Coronary artery (tissue), 2 donors: ENCODE measurements at places on chromosomes 5 and 9.

DNA sequence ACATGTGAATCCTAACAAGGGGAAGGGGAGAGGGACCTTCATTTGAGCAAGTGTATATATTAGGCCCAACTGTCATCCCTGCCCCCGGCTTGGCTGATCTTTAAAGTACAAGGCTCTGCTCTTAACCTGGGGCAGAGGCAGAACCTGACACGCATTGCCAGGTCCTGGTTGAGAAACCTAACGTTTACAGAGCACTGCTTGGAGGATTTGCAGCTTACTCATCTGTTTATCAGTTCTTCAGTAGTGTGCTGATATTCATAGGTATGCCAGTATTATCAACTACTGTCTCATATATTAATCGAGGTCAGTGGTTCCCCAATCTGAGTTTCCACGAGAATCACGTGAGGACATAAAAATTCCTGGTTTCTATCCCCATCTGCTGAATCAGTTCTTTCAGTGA, 50.4 kb downstream of the ACO1 start:
- no peak for DNase-seq

DNA sequence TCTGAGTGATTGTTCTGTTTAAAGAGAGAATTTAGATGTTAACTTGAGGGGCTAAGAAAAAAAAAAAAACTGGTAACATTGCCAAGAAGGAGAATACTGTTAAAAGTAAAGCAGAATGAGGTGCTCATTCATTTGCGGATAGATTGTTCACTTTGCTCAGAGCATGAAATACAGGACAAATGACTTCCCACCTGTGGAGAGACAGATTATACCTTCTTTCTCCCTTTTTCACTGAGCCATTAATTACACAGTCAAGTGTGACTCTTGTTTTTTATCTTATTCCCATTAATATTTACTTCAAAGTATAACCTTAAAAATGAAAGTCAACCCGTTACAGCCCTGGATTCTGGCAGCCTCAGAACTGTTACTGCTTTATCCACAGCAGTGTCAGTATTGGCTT, 264.5 kb downstream of the TAF11L14 start:
- no peak for DNase-seq

- DNase-seq, result no peak
These were observed 19.2 kb upstream of the RICTOR start for GRCh38 chr5:39093352-39093751.

DNA sequence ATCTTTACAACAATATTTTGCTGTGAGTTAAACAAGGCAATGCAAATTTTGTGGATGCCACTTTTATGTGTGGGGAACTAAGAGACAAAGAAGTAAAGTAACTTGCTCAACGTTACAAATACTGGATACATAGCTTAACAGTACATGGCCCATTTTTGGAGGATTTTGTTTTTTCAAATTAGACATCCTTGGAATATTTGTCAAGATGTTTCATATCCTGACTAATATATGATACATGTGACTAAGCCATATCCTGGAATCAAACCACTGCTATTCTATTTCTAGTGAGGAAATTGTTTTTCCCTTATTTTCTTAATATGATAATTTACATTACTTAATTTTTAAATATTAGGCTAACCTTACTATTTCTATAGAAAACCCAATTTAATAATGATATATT, 529.8 kb downstream of the DMRTA1 start:
- DNase-seq, result no peak

- DNase-seq, result no peak
These were observed 1.3 kb downstream of the QSOX2 start for GRCh38 chr9:136244122-136244968.

DNA sequence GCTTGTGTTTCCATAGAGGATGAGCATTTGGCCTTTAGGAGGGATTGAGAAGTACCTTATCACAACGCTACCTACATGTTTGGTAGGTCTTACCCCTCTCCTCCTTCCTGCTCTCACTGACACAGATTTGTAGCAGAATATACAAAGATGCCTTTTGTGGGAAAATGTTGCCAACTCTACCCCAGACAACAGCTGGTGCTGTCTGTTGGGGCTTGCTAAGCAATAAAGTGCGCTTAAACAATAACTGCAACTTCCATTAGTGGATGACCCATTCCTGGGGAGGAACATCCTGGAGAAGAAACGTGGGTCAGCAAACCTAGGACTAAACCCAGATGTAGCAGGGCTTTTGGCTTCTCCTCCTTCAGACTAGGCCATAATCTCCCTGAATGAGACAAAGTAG, 174.3 kb downstream of the EFNA5 start:
- no peak for DNase-seq

- DNase-seq, result no peak
These were observed 35.6 kb upstream of the NREP start for GRCh38 chr5:111792471-111793058.

- no peak for DNase-seq
These were observed 267.8 kb downstream of the MED10 start for GRCh38 chr5:6110441-6111005.

GRCh38 chr9:91126761-91127445, 234.8 kb downstream of the AUH start:
- no peak for DNase-seq
